ENCODE measurements at places on chromosomes 7 and 10.

GRCh38 chr10:22620140-22620857 is 94.1 kb downstream of the PIP4K2A start:
- DNase-seq: no peak

GRCh38 chr7:152399344-152399743 is 36.5 kb downstream of the KMT2C start:
- no peak for DNase-seq

GRCh38 chr10:44967616-44968015 is 8.0 kb downstream of the RASSF4 start:
- no peak for DNase-seq

GRCh38 chr7:20317413-20317812 is 13.3 kb upstream of the ITGB8 start:
- DNase-seq: no peak

DNA sequence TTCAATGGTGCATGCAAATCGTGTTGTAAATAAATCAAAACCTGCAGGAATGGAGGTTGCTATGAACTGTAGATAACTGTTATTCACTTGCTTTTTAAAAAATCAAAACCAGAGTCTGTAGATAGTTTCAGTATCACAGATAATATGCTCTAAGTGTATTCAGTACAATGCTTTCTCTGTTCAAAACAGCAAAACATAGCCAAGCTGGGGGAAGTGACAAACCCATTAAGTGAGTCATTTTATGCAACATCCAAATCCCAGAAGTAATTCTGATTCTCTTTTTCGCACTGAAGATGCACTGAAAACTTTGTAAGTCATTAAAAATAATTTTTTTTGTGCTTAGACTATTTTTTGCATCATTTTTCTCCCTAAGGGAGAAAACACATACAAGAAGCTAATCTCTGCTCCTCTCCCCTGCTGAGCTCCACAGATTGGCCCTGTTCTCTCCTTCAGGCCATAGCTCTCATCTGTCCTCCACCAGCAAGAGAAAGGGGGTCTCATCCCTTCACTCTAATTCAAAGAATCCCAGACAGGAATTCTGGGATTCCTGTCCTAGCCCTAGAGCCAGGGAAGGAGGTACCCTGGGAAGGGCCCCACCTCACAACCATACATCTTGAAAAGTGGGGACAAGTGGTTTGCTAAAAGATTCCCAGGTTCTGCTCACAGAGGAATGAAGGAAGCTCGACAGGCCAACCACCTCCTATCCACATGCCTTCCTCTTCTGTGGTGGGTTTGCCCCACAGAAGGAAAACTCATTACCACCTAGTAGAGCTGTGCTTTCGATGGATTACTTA is 4.9 kb downstream of the PRTFDC1 start:
- DNase-seq: no peak

DNA sequence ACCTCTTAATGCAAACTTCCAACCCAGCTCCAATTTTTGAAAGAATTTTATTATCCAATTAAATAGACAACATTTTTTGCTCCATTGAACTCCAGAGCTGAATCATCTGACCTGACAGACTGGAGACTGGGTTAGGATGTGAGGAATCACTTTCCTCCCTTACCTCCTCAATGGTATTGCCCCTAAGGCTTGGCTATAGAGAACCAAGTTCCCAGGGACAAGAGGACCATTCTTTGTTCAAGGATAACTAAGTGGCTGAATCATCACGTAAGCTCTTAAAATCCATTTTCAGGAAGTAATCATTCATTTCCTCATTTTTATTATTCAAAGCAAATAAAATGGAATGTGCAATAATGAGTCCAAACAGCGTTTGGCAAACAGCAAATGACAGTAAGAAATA is 335.1 kb downstream of the GATA3 start:
- DNase-seq: no peak

- peak; percentile 46 for DNase-seq
These were observed 38.0 kb downstream of the ZNF777 start for GRCh38 chr7:149422914-149423301.
